ENCODE measurements at places on chromosomes 7 and 10. TPM values are rescaled to one million over a fixed set of nuclear protein-coding genes. Genes with fewer than 3 reads are reported as not detected.

HOXA7 gene
- polyA plus RNA-seq: 13.5 TPM

GRCh38 chr10:31128536-31128935 is 96.9 kb upstream of the ZNF438 start:
- no peak for DNase-seq

DNA sequence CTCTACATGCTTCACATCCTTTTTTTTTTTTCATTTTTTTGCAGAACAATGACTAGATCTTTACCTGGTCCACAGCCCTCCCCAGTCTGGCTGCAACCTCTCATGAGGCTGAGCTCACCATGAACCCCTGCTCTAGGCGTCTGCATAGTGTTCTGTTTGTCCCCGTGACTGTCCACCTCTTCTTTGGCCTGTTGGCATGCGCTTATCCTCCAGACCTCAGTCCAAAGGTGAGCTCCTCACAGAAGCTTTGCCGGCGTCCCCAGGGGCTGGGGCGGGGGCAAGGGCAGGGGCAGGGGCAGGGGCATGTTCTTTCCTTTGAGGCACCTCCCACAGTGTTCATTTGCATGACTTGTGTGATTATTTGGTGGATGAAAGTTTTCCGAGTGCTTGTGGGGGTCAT is 218.4 kb upstream of the ZNF32 start:
- no peak for DNase-seq

EPC1 gene
- 48.1 TPM for polyA plus RNA-seq

DNA sequence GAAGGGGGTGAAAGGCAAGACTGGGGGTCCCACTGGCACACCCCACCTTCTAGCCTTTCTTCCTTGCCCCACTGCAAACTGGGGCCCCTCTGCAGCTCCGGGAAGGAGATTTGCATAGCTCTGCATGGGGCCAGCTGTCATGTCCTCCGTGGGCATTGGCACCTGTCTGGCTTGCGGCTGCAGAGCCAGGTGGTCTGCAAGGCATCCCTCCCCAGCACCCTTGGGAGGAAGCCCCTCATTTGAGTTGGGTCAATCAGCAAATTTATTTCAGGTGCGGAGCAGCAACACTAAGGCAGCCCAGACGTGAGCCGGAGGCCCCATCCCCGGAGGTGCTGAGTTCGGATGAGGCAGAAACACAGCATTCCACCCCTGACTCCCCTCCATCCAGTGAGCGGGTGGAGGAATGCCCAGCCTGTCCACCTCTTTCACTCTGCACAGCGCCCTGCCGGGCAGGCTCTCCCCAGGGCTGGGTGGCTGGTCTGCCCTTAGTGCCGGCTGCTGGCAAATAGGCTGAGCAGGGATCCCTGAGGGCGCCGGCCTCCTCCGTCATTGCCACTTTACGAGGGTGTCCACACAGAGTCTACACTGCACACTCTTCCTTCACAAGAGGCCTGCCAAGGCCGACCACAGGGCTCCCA is 143.2 kb downstream of the TCERG1L start:
- DNase-seq: no peak

ADARB2 gene
- 0.04 TPM for polyA plus RNA-seq

DNA sequence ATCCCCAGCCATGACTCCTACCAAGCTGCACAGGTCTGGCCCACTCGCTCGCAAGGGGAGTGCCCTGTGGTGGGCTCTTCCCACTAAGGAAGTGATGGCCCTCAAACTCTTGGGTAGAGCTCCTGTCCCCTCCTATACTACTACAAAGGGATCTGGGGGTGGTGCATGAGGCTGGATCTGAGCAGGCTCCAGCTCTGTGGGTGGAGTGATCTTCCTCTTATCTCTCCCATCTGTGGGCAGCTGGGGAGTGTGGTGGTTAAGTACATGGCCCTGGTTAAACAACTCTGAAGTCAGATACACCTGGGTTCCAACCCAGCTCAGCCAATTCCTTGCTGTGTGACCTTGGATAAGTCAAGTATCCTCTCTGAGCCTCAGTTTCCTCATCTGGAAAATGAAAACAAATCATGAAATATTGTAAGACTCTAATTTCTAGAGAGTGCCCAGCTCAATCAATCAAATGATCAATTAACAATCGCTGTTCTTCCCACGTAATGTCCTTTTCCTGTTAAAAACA is 17.4 kb downstream of the DDIT4 start:
- DNase-seq: no peak

All from hindlimb muscle (tissue), 1 donor.